ENCODE measurements at places on chromosomes 16 and 17.

GRCh38 chr17:1649844-1650501 is at the start of gene RILP:
Gene RILP, minus strand, starts transcription at chr17:1649866. Its CDS starts 62 bp downstream, at chr17:1649804.
- DNase-seq, result no peak

- no peak for DNase-seq
Measured at GRCh38 chr16:75074920-75075687, 41.5 kb downstream of the LDHD start.

DNA sequence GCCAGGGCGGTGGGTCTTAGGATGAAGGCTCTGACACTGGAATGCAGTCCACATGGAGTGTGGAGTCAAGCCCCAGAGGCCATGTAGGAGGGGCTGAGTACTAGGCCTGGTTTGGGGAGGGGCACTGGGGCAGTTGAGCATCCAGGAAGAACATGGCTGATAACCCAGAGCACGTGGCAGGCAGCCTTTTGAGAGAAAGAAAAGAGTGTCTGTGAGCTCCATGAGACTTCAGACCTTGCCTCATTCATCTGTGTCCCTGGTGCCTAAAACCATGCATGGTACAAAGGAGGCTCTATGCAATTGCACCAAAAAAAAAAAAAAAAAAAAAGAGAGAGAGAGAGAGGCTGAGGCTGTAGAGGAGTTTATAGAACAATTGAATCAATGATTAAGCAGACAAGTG is 14.6 kb downstream of the SLC46A1 start:
- no peak for DNase-seq

DNA sequence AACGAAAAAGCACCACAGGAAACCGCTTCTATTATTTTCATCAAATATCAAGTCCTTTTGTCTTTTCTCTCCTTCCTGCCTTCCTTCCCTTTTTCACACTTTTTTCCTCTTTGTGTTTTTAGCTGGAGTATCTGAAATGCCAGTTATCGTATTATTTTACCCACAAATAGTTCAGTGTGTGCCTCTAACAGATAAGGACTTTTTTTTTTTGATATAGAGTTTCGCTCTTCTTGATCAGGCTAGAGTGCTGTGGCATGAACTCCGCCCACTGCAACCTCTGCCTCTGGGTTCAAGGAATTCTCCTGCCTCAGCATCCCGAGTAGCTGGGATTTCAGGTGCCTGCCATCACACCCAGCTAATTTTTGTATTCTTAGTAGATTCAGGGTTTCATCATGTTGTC is 10.7 kb downstream of the DNAAF1 start:
- DNase-seq, result no peak

DNA sequence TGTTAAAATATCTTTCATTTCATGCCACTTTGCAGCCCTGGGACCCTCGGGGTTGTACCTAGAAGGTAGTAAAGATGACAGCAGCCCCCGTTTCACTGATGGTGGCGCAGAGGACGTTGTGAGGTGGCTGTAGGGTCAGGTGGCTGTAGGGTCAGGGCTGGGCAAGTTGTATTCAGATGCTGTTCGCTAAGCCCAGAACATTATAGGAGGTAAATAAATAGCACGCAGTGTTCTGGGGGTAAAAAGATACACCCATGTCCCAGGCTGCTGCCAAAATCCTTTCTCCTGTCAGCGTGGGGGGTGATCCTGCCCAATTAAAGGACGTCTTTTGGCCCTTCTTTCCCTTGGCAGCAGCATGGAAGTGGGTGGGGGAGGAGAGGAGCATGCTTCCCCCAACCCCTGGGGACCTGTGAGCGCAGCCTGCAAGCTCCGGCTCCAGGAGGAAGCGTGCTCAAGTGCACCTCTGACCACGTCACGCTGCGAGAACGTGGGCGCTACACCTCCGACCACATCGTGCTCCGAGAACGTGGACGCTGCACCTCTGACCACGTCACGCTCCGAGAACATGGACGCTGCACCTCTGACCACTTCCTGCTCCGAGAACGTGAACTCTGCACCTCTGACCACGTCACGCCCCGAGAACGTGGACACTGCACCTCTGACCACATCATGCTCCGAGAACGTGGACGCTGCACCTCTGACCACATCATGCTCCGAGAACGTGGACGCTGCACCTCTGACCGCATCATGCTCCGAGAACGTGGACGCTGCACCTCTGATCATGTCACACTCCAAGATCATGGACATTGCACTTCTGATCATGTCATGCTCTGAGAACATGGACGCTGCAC is 182.1 kb downstream of the RPTOR start:
- DNase-seq, result no peak

- no peak for DNase-seq
Measured at GRCh38 chr17:77894126-77894956, 64.2 kb upstream of the TNRC6C start.

- no peak for DNase-seq
Measured at GRCh38 chr17:82092628-82092994, 5.4 kb downstream of the FASN start.

DNA sequence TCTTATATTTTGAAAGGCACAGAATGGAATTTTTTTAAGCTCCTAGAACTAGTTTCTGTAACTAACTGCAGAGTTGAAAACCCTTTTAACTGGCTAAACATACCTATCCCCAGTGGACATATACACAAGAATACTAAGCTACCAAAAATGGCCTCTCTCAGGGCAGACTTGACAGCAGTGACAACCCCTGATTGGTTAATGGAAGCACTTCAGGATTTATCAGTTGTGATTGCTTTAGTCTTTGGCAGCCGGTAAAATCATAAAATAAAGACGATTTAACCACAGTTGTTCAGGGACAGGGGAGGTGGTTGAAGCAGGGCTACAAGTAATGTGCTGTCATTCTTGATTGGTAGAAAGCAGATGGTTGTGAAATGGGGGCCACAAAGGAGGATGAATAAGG is 452.0 kb upstream of the SOX9 start:
- no peak for DNase-seq

- no peak for DNase-seq
Measured at GRCh38 chr17:40535924-40536294, 29.4 kb downstream of the CCR7 start.

DNA sequence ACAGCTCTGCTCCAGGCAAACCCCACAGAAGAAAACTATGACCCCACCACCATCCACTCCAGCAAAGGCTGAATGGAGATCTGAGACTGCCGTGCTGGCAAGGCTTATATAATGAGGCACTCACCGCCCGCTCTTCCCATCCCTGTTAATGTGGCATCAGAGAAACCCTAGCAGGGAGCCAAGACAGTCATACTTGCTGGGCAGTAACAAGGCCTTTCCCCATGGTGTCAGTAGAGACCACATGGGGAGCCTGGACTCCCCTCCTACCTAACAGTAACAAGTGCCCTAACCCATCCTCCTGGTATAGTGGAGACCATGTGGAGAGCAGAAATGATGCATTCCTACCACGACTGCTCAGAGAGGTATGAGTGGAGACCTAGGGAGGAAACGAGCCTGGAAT is 235.2 kb downstream of the C16orf78 start:
- no peak for DNase-seq

GRCh38 chr17:48162946-48163506 is 55.5 kb downstream of the SNX11 start:
- DNase-seq, result no peak

GRCh38 chr17:17750881-17751280 is 69.6 kb downstream of the RAI1 start:
- DNase-seq, result no peak

GRCh38 chr17:15930426-15930825 is 14.5 kb upstream of the ADORA2B start:
- DNase-seq, result no peak

DNA sequence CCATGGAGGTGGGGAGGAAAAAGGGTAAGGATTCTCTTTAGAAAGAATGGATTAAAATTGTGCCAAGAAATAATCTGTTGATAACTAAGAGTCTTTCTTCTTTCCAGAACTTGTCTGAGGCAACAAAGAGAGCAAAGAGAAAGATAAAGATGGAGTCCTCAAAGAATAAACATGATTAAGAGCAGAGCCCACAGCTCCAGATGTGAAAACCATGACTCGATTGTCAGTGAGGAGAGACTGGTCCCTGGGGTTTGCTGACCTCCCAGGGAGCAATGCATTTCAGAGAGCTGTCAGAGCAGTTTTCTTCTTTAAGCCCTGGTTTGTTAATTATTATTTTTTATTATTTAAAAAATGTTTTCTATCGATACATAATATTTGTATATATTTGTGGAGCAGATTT is 74.6 kb downstream of the TMEM100 start:
- DNase-seq, result no peak

DNA sequence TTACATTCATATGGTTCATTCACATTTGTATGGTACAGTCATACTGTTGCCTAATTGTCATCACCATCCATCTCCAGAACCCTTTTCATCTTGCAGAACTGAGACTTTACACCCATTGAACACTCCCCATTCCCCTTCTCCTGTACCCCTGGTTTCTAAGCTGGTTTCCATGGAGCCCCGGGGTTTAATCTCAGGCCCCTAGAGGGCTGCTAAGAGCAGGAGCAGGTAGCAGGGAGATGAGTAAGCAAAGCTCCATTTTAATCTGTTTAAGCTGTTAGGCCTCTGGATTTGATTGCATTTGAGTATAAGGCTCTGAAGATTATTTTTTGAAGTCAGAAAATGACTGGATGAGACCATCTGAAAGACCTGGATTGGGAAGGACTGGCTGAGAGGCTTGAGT is 68.5 kb upstream of the RPL38 start:
- no peak for DNase-seq

DNA sequence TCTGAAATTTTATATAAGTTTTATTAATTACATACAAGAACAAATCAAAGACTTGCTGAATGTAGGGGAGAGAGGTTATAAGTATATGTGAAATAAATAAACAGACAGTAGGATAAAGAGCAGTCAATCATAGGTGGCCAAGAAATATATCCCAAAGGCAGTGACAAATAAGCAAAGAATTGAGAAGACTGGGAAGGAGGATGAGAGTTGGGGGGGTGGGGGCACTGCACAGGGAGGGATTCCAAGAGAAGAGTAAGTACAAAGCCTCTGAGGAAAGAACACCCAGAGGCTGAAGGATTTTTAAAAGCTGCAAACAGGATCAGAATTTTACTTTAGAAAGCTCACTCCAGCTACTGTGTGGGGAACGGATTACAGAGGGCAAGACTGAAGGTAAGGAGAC is 2.8 kb downstream of the PELP1 start:
- DNase-seq, result no peak

DNA sequence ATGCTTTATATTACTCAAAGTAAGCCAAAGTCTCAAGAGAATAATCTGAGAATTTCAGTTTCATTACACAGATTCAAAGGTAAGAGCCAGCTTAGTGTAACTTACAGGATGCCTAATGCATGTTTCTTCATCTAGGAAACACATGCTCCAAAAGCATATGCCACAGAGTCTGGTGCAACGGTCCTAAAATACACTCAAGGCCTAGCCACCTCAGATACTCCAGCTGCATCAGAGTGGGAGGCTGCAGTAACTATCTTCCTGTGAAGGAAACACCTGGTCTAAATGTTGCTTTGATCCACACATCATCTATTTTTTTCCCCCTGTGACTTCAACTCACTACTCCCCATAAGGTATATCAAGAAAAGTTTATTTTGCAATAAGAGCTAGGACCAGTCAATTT is 51.6 kb upstream of the CORO6 start:
- no peak for DNase-seq

DNA sequence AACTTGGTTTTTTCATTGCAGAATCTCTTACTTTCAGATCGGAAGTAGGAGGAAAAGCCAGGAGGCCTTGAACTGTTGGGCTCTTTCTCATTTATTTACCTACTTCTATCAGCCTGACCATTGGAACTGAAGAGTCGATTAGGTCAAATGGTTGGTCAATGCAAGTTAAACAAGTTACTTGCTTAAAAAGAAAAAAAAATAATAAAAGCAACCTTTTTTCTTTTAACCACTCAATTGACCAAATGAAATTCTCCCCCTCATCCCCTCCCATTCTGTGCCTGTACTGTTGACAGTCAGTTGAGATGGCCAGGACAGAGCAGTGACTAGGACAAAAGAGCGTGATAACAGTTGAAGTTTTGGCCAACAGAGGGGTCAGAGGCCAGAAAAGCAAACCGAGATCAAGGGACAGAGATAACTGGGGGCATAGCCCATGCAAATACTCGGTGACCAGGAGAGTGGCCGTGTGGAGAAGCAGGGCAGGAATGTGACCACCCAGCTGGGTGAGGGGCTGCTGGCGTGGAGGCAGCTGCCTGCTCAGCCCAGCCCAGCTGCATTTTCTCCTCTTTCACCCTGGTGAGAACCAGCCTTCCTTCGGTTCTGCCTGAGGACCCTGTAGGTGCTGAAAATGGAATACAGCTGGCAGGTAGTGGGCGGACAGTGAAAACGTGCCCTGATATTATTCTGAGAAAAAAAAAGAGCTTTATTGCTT is 72.2 kb downstream of the HS3ST3B1 start:
- no peak for DNase-seq

- peak; percentile 19 for DNase-seq
Measured at GRCh38 chr16:56424791-56425438, 430 bp downstream of the AMFR start.

DNA sequence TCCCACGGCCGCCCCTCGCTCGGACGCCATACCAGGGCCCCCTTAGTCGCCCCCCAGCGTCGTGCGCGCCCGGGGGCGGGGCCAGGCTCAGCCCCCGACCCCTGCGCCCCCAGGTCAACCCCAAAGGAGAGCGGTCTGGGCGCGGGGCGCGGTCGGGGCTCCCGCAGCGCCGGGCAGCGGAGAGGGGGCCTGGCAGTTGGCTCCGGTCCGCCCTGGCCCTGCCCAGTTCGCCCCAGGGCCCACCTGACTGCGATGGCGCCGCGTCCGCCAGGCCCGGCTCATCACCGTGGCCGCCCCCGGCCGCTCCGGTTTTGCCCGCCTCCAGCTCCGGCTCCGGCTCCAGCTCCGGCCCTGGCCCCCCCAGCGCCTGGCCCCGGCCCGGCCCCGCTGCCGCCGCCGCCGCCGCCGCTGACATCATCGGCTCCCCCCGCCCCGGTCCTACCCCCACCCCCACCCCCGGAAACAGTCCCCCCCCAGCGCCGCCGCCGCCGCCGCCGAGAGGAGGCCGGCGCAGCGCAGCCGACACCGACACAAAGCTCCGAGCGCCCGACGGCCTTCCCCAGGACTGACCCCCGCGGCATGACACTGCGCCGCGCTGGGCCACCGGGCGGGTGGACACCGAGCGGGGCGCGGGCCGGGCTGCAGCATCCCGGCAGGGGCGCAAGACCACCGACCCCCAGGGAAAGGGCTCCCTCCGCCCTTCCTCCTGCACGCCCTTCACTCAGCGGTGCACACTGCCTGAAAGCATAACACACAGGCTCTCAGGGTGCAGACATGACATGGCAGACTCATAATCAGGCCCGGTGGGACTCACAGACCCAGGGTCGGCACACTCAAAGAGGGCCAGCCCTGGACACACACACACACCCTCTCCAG is at the start of gene ZBTB4:
Gene ZBTB4 (minus strand): TSS at position 419 of the 876 bp plus-strand sequence. CDS start 12,830 bp downstream, outside the sequence.
- DNase-seq, result no peak
